Spleen (tissue), 13 donors: ENCODE measurements at places on chromosomes 7 and 10.

GRCh38 chr7:20788420-20788990 is 1.8 kb upstream of the SP8 start:
- DNase-seq, result no peak

GRCh38 chr10:113187063-113187777 is 237.2 kb downstream of the TCF7L2 start:
- no peak for DNase-seq

DNA sequence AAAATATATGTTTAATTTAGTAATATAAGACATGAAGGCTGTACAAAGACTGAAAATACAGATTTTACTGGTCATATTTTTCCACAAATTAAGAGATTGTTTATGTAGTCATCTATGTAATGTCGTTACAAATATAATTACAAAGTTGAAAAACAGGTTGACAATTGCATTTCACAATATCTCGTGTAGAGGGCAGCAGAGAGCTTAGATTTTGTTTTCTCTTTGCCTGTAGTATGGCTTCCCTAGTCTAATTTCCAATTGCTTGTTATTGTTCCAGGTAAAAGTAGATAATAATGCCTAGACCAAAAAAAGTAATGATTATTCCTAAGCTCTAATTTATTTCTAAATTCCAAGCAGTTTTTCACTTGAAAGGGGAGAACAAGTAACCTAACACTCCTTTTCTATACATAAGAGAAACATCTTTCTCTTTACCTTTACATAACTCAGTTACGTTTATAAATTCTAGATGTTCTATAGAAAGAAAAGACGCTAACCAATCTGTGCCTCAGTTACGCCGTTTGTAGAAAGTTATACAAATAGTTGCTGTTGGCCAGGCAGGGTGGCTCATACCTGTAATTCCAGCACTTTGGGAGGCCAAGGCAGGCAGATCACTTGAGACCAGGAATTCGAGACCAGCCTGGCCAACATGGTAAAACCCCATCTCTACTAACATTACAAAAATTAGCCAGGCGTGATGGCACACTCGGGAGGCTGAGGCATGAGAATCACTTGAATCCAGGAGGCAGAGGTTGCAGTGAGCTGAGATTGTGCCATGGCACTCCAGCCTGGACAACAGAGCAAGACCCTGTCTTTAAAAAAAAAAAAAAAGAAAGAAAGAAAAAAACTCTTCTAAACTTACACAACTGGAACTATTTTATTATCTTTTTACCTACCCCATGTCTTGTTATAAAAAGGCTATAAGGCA is 30.0 kb downstream of the NET1 start:
- DNase-seq, result no peak

GRCh38 chr10:46558392-46559185 is 2.1 kb upstream of the GPRIN2 start:
- peak; percentile 66 for DNase-seq
